ENCODE measurements at places on chromosomes 16 and 17.

GRCh38 chr17:5707482-5707881 lies 123.2 kb upstream of the NLRP1 start:
- no peak for DNase-seq
- H3K27ac ChIP-seq, result no peak overlapping the region
- no peak overlapping the region for H3K4me3 ChIP-seq
- peaks cover 22% of the 10 kb centered on the region for H3K4me1 ChIP-seq
- H3K36me3 ChIP-seq, result no peaks in the 10 kb centered on the region

- no peak for DNase-seq
- H3K4me3 ChIP-seq, result no peak overlapping the region
- no peaks in the 10 kb centered on the region for H3K27me3 ChIP-seq
- H3K36me3 ChIP-seq, result no peaks in the 10 kb centered on the region
Measured at GRCh38 chr17:45342871-45343526, 26.2 kb upstream of the MAP3K14 start.

DNA sequence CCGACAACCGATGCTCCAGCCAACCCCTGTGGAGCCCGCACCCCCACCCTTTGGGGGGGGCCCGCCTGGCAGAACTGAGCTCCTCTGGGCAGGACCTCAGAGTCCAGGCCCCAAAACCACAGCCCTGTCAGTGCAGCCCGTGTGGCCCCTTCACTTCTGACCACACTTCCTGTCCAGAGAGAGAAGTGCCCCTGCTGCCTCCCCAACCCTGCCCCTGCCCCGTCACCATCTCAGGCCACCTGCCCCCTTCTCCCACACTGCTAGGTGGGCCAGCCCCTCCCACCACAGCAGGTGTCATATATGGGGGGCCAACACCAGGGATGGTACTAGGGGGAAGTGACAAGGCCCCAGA lies 17.9 kb downstream of the NGFR start:
- H3K36me3 ChIP-seq, result no peaks in the 10 kb centered on the region
- no peak overlapping the region for H3K27ac ChIP-seq
- peaks cover 2% of the 10 kb centered on the region for H3K27me3 ChIP-seq
- no peak overlapping the region for H3K4me3 ChIP-seq

- H3K4me3 ChIP-seq, result no peak overlapping the region
- H3K27me3 ChIP-seq, result no peaks in the 10 kb centered on the region
- no peaks in the 10 kb centered on the region for H3K36me3 ChIP-seq
- H3K4me1 ChIP-seq, result no peaks in the 10 kb centered on the region
Measured at GRCh38 chr17:70034158-70034557, 40.9 kb upstream of the KCNJ16 start.

DNA sequence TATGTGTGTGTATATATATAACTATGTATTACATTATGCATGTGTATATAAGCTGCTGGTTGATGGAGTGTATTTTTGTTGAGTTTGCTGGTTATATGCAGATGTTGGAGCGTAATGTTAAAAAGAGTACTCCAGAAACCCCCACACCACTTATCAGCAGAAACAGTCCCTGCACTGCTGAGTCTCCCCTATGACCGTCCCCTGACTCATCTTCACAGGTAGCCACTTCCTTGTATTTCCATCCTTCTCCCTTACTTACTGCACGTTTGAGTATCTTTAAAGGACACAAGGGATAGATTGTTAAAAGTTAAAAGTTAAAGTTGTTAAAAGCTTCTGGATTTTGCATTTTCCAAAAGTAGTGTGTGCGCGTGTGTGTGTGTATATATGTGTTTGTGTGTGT lies 853.9 kb upstream of the EEF2KMT start:
- no peak overlapping the region for H3K4me3 ChIP-seq
- no peaks in the 10 kb centered on the region for H3K27me3 ChIP-seq
- no peak for DNase-seq

- peaks cover 67% of the 10 kb centered on the region for H3K27me3 ChIP-seq
- DNase-seq, result no peak
- no peaks in the 10 kb centered on the region for H3K36me3 ChIP-seq
- H3K4me3 ChIP-seq, result no peak overlapping the region
Measured at GRCh38 chr17:39738568-39738901, 797 bp downstream of the GRB7 start.

- H3K4me3 ChIP-seq, result no peak overlapping the region
- no peak for DNase-seq
- peaks cover 5% of the 10 kb centered on the region for H3K4me1 ChIP-seq
- no peaks in the 10 kb centered on the region for H3K36me3 ChIP-seq
- H3K27me3 ChIP-seq, result peaks cover 4% of the 10 kb centered on the region
- H3K27ac ChIP-seq, result no peak overlapping the region
Measured at GRCh38 chr16:54437401-54437800, 150.8 kb upstream of the IRX3 start.

DNA sequence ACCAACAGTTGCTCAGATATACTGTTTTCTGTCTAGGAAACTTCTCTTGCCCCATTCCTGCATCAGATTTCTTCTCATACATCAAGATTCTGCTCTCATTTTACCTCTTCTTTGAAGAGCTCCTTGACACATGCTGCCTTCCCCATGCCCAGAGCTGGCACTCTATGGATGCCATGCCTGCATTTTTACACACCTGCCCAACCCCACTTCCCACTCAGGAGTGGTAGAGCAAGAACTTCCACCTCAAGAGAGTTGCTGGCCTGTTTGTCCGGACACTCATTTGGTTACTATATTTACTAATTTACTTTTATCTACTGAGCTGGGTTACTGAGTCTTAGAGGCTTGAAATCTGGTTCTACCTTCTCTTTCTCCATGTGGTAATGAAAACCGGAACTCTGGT lies 98.3 kb upstream of the HLF start:
- H3K4me3 ChIP-seq, result no peak overlapping the region
- H3K27me3 ChIP-seq, result no peaks in the 10 kb centered on the region
- no peak for DNase-seq
- no peaks in the 10 kb centered on the region for H3K36me3 ChIP-seq
- H3K4me1 ChIP-seq, result no peaks in the 10 kb centered on the region

GRCh38 chr17:62098623-62099231 lies 33.6 kb upstream of the MED13 start:
- no peak overlapping the region for H3K4me3 ChIP-seq
- H3K27ac ChIP-seq, result no peak overlapping the region
- H3K27me3 ChIP-seq, result no peaks in the 10 kb centered on the region

- H3K4me1 ChIP-seq, result peaks cover 13% of the 10 kb centered on the region
- peaks cover 26% of the 10 kb centered on the region for H3K36me3 ChIP-seq
- no peaks in the 10 kb centered on the region for H3K27me3 ChIP-seq
- DNase-seq, result no peak
Measured at GRCh38 chr17:75009139-75009724, 3.2 kb upstream of the MRPL58 start.

DNA sequence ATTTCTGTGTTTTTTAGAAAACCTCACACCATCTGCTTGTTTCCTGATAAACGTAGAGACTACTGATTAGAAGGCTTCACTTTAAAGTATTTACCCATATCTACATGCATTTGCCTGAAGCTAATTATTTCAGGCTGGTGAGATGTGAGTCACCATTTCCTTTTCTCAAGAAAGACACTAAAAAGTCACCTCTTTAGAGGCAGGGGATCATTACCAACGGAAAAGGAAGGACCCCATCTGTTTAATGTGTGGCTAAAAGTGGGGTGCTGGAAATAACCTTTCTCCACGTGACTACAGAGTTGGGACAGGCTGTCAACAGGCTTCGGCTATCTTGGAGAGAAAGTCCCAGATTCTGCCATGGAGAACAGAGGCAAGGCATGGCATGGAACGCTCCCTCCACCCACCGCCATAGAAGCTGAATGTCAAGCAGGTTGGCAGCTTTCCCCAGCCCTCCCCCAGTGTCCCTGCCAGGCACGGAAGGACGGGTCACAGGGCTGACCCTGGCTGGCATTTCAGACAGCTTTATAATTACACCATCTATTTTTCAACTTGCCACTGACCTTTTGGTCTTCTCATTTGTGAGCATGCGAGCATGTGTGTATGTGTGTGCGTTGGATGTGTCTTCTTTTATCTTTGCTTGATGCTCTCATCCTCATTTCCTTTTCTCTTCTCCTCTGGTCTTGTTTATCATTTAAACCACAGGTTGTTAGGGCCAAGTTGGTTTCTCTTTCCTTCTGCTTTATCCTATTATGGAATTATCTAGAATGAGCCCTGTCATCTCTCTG lies 157.0 kb downstream of the CPPED1 start:
- H3K36me3 ChIP-seq, result no peaks in the 10 kb centered on the region
- H3K27me3 ChIP-seq, result no peaks in the 10 kb centered on the region
- H3K27ac ChIP-seq, result no peak overlapping the region
- no peak overlapping the region for H3K4me3 ChIP-seq
- H3K4me1 ChIP-seq, result peaks cover 3% of the 10 kb centered on the region
- DNase-seq, result no peak

- H3K4me3 ChIP-seq, result no peak overlapping the region
- H3K27ac ChIP-seq, result no peak overlapping the region
- H3K4me1 ChIP-seq, result peaks cover 97% of the 10 kb centered on the region
- H3K27me3 ChIP-seq, result no peaks in the 10 kb centered on the region
- no peak for DNase-seq
Measured at GRCh38 chr17:40314584-40314956, 5.6 kb downstream of the RARA start.

- no peaks in the 10 kb centered on the region for H3K27me3 ChIP-seq
- no peak for DNase-seq
- H3K27ac ChIP-seq, result no peak overlapping the region
- peaks cover 40% of the 10 kb centered on the region for H3K4me1 ChIP-seq
- H3K36me3 ChIP-seq, result peaks cover 65% of the 10 kb centered on the region
Measured at GRCh38 chr17:76909971-76910760, 42.0 kb downstream of the MGAT5B start.
